Osteocyte (in vitro differentiated cells): ENCODE measurements at places on chromosomes 7 and 10. TPM values are rescaled to one million over a fixed set of nuclear protein-coding genes. Genes with fewer than 3 reads are reported as not detected.
A peak's percentile ranks its signal among the peaks of the same experiment; 100 is the strongest.

SSC4D gene
- 0.31 and 0.89 TPM in 2 replicates for total RNA-seq

ARHGEF5 gene
- total RNA-seq = 4.1 and 7.4 TPM in 2 replicates

ARHGAP22 gene
- 0.64 and 1.1 TPM in 2 replicates for total RNA-seq

DNA sequence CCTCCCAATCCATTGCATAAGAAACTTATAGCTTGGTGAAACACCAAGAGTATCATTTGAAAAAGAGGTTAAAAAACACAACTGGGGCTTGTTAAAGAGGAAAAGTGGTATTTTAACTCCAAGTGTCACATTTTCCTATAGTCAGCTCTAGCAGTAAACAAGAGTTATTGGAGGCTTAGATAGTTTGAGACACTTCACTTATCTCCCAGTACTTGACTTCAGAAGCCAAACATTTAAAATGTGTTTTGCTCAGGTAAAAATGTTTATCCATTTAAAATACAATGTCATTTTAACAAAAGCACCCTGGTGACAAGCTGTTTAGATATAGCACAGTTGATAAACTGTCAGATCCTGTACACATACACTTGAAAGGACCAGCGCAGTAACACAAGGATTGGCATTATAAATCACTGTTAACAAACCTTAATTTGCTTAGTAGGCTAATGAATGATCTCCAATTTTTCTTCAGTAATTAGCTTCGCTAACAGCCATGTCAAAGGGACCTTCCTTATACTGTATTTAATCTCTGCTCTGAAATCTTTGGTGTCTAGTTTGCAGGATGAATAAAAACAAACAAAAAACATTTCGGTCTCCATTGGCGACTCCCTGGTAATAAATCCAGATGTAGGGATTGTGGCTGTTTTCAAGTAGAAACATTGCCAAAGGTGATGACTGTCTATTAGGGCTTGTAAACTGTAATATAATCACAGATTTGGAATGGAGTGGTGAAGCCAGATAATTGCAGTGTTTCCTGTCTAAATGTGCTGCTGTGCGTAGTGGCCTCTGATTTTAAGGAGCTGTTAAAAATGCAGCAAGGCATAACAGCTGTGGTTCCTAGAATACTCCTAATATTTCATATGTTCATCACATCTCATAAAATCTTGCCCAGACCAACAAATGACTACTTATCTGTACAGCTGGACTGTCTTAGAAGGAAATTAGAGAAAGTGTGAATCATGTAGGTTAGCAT is 545.1 kb downstream of the AUTS2 start:
- H3K27me3 ChIP-seq = no peaks in the 10 kb centered on the region
- DNase-seq = no peak
- H3K4me3 ChIP-seq = no peak overlapping the region
- peaks cover 20% of the 10 kb centered on the region for H3K4me1 ChIP-seq
- peaks cover 11% of the 10 kb centered on the region for H3K36me3 ChIP-seq

DNA sequence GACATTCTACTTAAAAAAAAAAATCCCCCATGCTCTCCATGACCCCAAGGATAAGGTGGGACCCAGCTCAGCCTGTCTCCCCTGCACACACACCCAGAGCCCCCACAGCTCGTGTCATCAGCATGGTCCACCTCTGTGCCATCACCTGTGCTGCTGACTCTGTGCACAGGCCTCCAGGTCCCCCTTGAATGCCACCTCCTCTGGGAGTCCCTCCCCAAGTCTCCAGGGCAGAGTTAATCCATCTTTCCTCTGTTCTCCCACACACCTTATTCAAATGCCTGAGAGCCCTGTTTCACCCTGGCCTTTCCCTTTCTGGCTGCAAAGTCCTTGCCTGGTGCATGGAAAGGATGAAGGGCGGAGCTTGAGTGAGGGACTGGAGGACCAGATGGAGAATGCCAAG is 194.1 kb upstream of the LYZL2 start:
- H3K36me3 ChIP-seq = no peaks in the 10 kb centered on the region
- peaks cover 26% of the 10 kb centered on the region for H3K4me1 ChIP-seq
- no peak overlapping the region for H3K4me3 ChIP-seq
- H3K27me3 ChIP-seq = no peaks in the 10 kb centered on the region

DNA sequence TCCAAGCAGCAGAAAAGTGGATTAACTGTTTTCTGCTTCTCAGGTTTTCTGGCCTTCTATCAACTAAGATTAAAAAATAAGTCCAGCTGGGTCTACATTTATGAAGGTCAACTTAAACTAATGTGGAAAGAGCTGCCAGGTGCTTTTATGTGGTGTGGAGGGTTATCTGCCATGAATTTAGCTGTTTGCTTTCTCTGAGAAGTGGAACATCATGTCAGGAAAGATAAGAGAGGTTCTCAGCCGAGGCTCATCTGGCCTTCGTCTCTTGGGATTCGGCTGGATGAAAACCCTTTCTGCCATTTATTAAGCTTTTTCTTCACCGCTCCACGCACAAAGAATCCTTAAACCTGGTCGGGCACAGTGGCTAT is 5.5 kb downstream of the PTPRN2 start:
- H3K4me3 ChIP-seq = no peak overlapping the region
- H3K27me3 ChIP-seq = peaks cover 7% of the 10 kb centered on the region
- peaks cover 3% of the 10 kb centered on the region for H3K4me1 ChIP-seq
- DNase-seq = no peak
- H3K27ac ChIP-seq = no peak overlapping the region

DNA sequence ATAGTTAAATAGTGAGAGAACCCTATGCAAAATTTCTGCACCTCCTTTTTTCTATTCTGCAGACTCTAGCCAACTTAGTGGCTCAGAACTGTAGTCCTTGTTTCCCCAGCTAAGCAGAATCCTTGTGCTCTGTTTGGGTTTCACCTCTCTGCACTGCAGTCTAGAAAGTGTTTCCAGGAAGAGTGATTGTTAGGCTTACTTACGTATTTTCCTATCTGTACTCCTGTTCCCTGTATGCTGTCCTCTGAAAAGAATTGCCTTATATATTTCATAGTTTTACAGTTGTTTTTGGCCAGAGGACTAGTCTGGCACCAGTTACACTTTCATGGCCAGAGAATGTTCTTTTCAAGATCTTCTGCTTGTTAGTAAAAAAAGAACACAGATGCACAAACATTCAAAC is 154.6 kb upstream of the POT1 start:
- no peak for DNase-seq
- no peaks in the 10 kb centered on the region for H3K36me3 ChIP-seq
- H3K4me1 ChIP-seq = peaks cover 5% of the 10 kb centered on the region
- no peak overlapping the region for H3K27ac ChIP-seq
- no peaks in the 10 kb centered on the region for H3K27me3 ChIP-seq
- no peak overlapping the region for H3K4me3 ChIP-seq

GRCh38 chr7:155227788-155228458 is 69.8 kb upstream of the INSIG1 start:
- no peak for DNase-seq
- H3K4me1 ChIP-seq = peaks cover 29% of the 10 kb centered on the region
- no peak overlapping the region for H3K27ac ChIP-seq
- H3K36me3 ChIP-seq = no peaks in the 10 kb centered on the region

DNA sequence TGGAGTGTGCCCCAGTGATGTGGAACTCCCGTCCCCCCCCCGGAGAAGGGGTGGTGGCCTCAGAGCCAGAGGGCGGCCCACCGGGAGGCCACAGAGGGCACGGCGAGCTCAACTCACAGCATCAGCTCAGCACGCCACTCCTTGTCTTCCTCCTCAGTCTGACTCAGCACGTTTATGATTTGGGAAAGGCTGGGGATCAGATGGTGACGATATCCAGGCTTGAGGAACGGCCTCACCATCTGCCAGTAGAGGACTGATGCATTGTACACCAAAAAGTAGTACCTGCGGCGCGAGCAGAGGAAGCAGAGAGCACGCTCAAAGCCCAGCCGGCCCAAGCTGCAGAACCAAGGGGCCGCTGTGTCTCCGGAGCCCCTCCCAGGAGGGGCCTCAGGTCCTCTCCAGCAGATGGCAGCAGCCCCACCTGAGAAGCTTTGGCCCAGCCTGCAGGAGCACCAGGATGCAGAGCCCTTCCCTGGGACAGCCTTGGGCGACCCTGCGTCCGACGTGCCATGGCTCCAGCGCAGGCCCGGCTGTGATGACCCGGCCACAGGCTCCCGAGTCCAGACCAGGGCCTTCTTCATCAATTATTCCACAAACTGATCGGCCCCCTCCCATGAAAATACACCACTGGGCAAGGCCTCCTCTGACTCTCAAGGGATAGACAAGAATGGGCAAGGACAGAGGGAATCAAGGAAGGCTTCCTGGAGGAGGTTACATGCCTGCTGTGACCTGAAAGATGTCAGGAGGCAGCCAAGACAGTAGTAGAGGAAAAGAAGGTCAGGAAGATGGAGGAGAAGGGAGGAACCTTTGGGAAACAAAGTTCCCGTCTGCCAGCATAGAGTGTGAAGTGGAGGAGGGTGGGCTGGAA is 3.7 kb downstream of the CFAP46 start:
- H3K27ac ChIP-seq = no peak overlapping the region

DNA sequence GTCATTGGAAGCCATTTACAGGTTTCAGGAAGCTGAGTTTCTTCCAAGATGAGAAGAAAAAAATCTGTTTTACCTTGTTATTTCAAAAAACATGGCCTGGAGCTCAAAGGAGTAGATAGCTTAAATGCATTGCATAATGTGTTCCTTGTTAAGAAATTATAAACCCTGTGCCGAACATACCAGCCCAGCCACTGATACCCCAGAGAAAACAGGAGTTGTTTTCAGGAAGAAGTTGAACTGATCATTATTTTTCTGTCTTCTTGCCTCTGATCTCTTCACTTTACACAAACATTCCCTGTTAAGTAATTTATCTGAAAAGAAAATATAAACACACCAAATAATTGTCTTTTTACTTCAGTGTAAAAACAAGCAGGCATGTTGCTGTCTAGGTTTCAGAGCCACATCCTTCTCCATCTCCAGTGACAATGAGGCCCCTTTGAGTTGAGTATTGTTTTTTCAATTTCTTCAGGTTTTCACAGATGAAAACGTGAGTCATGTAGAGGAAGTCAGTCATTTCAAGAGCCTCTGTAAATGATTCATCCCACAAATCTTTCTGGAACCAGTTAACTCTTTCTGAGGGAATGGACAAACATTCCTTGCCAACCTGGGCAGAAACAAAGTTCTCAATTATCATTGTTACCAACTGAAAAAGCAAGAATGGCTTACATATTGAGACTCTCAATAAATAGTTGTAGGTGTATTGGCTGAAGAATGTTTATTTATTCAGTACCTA is 244.2 kb downstream of the IPMK start:
- peaks cover 58% of the 10 kb centered on the region for H3K4me1 ChIP-seq
- H3K27ac ChIP-seq = peak overlapping the region; percentile 90
- peak overlapping the region; percentile 20 for H3K4me3 ChIP-seq
- H3K36me3 ChIP-seq = peaks cover 7% of the 10 kb centered on the region
- H3K27me3 ChIP-seq = no peaks in the 10 kb centered on the region
- no peak for DNase-seq

GRCh38 chr10:72425133-72425532 is 70.4 kb upstream of the DNAJB12 start:
- DNase-seq = no peak
- H3K27ac ChIP-seq = no peak overlapping the region
- H3K4me3 ChIP-seq = no peak overlapping the region

- H3K27ac ChIP-seq = peak overlapping the region; percentile 96
- H3K36me3 ChIP-seq = peaks cover 14% of the 10 kb centered on the region
- no peak for DNase-seq
- no peaks in the 10 kb centered on the region for H3K27me3 ChIP-seq
- H3K4me3 ChIP-seq = no peak overlapping the region
- H3K4me1 ChIP-seq = peaks cover 48% of the 10 kb centered on the region
These were observed 65.8 kb upstream of the FRMD4A start for GRCh38 chr10:14396411-14397048.

DNA sequence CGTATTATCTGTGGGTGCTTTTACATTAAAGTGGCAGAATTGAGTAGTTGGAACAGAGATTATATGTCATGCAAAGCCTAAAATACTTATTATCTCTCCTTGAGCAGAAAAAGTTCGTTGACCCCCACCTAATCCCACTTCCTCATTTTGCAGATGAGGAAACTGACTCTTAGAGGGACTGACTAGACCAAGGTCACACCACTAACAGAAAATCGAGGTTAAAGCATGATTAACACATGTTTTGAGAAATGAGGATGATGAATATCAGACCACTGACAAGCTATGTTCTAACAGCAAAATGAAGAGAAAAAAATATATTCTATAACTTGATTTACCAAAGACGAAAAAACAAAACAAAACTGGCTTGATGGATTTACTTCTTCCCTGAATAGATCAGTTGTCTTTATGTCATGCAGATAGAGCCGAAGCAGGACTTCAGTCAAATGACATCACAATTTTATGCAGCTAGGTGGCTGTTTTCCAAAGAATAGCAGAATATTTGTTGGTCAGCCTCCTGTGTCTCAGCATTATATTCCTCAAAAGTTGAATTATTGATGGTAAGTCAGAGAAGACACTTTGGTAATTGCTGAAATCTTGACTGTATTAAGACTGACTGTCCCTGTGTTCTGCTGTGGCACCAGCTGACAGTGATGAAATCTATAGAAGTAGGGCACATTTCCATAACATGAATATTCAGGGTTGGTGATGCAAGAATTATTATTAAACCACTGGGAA is 24.2 kb upstream of the SMIM30 start:
- no peaks in the 10 kb centered on the region for H3K4me1 ChIP-seq
- no peak overlapping the region for H3K4me3 ChIP-seq
- DNase-seq = no peak
- no peaks in the 10 kb centered on the region for H3K36me3 ChIP-seq
- peaks cover 28% of the 10 kb centered on the region for H3K27me3 ChIP-seq

GRCh38 chr10:9824631-9825071 is 1193.0 kb upstream of the CELF2 start:
- no peaks in the 10 kb centered on the region for H3K27me3 ChIP-seq
- H3K36me3 ChIP-seq = no peaks in the 10 kb centered on the region
- no peak overlapping the region for H3K4me3 ChIP-seq
- no peak overlapping the region for H3K27ac ChIP-seq
- H3K4me1 ChIP-seq = no peaks in the 10 kb centered on the region

GRCh38 chr7:15801551-15801950 is 115.1 kb upstream of the MEOX2 start:
- H3K4me3 ChIP-seq = no peak overlapping the region
- H3K4me1 ChIP-seq = peaks cover 17% of the 10 kb centered on the region
- no peak for DNase-seq

GRCh38 chr7:148883266-148884048 is 634 bp downstream of the EZH2 start:
- peak overlapping the region; percentile 90 for H3K4me3 ChIP-seq
- peak; percentile 85 for DNase-seq
- H3K27ac ChIP-seq = peak overlapping the region; percentile 87
- H3K36me3 ChIP-seq = no peaks in the 10 kb centered on the region
